Activated CD4-positive, CD25-positive, alpha-beta regulatory T cell treated with anti-CD3 and anti-CD28 coated beads, Interleukin-2, amount 50 U/mL, for 72 hours (primary cell): ENCODE measurements at places on chromosomes 5 and 9.

DNA sequence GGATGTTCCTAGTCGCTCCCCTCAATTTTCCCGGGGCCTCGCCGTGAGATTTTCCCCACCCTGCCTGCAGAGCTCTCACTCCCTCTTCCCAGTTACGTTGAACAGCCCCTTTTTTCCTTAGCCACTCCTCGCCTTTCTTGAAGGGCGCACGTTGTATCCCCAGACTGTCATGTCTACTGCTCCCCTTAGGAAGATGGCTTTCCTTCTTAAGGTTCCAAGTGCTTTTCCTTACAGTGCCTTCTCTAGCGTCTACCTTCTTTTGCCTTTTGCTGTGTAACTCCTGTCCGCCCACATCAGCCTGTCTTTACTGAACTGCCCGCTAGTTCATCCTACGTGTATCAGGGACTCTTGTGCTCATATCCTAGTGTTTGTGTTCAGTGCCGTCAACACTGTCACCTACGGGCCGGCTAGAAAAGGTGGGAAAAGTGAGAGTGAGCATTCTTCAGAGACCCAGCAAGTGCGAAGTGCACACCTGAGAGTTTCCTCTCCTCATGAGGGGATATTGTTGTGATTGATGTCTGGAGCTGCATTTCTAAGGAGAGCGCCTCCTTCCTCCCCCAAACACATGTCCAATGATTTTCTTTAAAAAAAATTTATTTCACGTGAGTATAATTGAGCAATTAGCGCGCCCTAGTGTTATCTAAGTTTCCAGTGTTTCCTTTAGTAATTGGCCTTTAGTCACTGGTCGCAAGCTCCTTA lies 764 bp downstream of the CAMLG start:
- DNase-seq = no peak

GRCh38 chr9:21564175-21564574 lies 82.1 kb upstream of the IFNE start:
- DNase-seq = no peak

- DNase-seq = no peak
Observed at GRCh38 chr9:127654619-127655018, 42.5 kb downstream of the STXBP1 start.

DNA sequence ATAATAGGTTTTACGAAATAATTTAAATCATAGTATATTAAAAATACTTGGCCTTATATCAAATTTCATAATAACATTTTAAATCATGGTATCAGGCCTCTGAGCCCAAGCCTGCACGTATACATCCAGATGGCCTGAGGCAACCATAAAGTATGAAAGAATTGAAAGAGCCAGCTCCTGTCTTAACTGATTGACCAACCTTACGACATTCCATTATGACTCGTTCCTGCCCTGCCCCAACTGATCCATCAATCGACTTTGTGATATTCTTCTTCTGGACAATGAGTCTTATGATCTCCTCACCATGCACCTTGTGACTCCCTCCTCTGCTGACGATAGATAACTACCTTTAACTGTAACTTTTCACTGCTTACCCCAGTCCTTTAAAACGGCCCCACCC lies 545.0 kb downstream of the MTRR start:
- DNase-seq = no peak

DNA sequence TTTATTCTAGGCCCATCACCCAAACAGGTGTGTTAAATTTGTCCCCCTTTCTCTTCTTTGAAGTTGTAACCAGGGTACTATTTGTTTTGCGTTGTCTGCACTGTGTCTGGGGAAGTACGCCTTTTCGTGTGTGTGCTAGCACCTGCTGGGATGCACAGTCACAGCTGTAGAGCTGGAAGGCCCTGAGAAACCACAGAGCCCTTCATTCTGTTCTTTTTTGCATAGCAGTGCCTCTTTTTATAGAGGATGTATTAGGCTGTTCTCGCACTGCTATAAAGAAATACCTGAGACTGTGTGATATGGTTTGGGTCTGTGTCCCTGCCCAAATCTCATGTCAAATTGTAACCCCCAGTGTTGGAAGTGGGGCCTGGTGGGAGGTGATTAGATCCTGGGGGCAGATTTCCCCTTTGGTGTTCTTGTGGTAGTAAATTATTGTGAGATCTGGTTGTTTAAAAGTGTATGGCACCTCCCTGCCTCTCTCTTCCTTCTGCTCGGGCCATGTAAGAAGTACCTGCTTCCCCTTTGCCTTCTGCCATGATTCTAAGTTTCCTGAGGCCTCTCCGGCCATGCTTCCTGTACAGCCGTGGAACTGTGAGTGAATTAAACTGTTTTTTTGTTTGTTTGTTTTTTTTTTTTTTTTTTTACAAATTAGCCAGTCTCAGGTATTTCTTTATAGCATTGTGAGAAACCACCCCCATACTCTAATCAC lies 14.0 kb downstream of the SEC61B start:
- DNase-seq = no peak

DNA sequence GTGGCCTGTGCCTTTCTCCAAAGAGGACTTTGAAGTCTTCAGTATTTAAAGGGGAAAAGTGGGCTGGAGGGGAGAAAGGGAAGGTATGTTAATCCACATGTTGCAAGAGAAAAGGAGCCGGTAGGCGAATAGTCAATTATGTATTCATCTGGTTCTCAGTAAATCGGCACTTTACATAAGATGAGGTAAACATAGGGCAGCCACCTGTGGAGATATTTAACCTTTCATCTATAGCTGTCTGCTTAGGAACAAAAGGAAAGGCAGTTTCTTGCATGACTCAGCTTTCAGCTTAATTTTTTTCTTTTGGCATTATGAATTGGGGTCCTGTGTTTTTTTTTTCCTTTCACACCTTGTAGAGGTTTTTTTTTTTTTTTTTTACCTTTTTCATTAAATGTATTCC lies 42.2 kb downstream of the FGD3 start:
- no peak for DNase-seq

DNA sequence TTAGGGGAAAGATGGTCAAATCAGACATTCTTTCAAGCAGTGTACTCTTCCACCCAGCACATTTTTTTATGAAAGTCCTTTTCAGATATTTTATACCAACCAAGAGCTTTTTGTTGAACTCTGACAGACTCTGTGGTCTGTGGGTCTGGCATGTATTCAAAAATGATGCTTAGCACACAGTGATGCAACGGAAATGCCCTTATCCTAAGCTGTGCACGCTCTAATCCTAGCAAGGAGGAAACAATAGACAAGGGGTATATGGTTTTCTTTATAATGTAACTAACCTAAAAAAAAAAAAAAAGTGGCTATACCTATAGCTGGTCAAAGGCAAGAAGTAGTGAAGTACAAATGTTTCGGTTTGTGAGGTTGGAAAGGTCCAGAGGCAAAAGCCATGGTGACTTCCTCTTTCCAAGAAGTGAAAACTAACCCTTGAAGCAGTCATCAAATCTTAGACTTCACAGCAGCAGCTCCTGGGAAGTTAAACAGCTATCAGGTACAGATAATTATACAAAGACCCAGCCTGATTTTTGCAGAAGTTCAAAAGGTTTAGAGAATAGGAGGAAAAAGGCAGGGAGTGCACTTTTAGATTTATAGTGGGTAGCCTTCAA lies 82.5 kb downstream of the SEMA6A start:
- DNase-seq = no peak
